ENCODE measurements at places on chromosomes 2 and 18.
A peak's percentile ranks its signal among the peaks of the same experiment; 100 is the strongest.

DNA sequence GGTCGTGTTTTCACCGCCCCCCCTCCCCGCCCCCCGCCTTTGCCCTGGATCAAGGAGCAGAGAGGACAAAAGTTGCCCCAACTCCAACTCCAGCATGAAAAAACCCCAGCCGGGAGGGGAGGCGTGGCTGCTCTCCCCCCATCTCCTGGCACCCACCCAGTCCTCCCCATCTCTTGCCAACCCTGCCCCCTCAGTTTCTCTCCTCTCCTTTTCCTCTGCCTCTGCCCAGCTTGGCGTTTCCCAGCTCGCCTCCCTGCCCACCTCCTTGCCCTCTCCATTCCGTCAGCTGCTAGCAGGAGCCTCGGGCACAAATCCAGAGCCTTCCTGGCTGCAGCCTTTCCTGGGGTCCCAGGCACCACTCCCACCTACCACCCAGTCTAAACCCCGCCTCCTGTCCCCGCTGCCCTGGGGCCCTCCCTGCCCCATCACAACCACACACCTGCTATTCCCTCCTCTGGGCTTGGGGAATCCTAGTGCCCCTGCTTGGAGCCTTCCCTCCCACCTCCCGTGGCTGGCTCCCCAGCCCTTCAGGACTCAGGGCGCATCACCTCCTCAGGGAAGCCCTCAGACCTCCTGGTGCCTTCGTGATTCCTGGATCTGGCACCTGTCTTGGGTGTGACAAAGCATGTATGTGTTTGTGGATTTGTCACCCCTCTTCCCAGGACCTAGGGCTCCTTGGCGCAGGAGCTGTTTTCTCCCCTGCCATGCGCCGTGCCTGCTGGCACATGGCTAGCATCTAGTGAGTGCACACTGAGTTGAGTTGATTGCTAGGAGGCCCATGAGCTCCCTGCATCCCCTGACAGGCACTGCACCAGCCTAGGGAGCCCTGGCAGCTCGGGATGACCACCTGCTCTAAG is 209.1 kb downstream of the TFCP2L1 start:
- no peak for DNase-seq

GRCh38 chr18:23548275-23548674 is 38.0 kb downstream of the NPC1 start:
- peak; percentile 51 for DNase-seq

- DNase-seq = no peak
Measured at GRCh38 chr2:73232403-73233153, 461 bp downstream of the PRADC1 start.

GRCh38 chr2:121722479-121722878 is 14.2 kb downstream of the NIFK start:
- peak; percentile 22 for DNase-seq

- DNase-seq = no peak
Measured at GRCh38 chr2:1020206-1020605, 69.6 kb downstream of the SNTG2 start.

DNA sequence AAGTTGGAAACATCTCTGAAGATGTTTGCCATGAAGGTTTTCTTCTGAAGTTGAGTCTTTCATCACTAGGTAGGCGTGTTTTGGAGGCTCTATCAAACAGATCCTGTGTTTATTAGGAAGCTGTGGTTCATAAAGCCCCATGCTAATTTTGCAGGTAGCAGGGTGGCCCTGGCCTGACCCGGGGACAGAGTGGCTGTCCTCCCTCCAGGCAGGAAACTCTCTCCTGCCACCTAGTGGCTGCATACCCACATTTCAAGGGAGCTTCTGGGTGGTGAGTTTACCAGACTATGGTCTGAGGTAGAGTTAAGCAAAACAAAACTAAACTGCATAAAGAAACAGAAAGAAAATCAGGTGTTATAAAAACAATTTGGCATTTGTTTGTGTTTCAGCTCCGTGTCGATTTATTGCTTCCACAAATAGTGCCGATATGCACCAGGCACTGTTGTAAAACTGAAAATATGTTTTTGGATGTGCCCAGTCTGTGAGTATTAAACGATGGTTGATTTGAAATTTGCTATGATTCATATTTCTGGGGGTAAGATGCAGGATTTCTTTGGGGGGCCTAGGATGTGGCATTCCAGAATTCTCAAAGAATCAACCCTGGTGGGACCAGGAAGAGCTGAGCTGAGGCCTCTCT is 26.0 kb upstream of the IL37 start:
- peak; percentile 9 for DNase-seq

GRCh38 chr2:144479138-144479537 is 40.8 kb downstream of the ZEB2 start:
- DNase-seq = no peak

DNA sequence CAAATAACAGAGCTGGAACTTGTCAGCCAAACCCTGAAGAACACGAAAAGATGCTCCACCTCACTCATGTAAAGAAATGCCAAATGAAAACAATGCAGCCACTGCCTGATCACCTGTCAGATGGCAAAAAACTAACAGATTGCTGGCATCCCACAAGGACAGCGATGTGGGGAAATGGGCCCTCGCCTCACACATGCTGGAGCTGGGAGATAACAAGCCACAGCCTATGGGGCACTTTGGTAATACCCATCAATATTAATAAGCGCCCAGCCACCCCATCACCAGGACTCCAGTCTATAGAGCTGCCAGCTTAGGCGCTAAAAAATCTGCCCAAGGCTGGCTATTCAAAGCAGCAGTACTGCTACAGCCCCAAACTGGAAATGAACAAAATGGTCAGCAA is 27.0 kb downstream of the TFCP2L1 start:
- no peak for DNase-seq

All from MV-4-11 (cell line).